ENCODE measurements at places on chromosomes 11 and 22.

GRCh38 chr11:79173615-79174014, 267.2 kb downstream of the TENM4 start:
- no peak for DNase-seq

- no peak for DNase-seq
These were observed 340.8 kb downstream of the MN1 start for GRCh38 chr22:27460591-27461347.

DNA sequence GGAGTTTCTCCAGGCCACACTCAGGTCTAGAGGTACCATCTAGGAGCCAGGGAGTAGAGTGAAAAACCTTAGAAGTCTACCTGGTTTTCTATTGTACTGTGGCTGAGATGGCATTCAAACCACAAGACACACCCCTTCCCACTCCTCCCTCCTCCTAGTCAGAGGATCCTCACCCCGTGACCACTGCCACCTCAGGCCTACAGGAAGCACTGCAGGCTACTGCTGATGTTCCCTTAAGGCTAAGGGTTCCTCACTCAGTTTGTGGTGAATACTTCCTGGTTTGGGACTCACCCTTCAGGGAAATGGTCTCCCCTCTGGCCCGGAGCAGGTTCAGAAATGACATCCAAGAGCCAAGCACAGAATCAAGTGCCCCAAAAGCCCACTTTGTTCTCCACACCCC, 1293.9 kb downstream of the JRKL start:
- DNase-seq, result no peak

- DNase-seq, result no peak
These were observed 48.0 kb downstream of the MCHR1 start for GRCh38 chr22:40727070-40727963.

DNA sequence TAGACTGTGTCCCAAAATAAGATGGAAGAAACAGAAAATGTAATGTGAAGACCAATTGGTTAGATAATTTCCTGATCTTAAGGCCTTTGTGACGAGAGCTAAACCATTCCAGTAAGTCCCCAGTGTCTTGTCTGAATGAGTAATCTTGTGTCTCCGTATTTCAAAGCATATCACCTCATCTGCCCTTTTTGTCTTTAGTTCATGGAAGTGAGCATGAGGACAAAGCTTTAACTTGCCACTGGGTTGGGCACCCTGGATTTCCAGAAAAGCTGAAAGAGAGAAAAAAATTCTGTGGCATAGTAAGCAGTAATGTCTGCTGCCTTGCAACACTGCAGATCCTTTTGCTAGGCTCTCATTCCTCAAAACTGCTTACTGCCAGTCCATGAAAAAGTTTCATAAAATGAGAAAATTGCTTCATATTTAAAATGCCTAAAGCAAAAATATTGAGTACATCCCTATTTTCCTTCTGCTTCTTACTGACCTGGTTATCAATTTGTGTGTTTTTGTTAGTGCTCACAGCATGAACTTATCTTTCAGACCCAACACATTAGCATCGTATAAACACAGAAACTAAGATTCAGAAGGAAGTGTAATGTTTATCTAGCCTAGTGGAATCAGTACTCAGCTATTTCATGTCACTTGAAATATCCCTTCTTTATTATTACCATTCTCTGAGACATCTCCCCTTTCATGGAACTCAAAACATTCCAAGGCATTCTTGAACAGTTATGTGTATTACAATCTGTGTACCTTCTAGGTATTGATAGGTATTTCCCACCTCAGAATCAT, 5.3 kb downstream of the CASP12 start:
- DNase-seq, result peak; percentile 5

- no peak for DNase-seq
These were observed 6.0 kb downstream of the SYT9 start for GRCh38 chr11:7257724-7258123.

DNA sequence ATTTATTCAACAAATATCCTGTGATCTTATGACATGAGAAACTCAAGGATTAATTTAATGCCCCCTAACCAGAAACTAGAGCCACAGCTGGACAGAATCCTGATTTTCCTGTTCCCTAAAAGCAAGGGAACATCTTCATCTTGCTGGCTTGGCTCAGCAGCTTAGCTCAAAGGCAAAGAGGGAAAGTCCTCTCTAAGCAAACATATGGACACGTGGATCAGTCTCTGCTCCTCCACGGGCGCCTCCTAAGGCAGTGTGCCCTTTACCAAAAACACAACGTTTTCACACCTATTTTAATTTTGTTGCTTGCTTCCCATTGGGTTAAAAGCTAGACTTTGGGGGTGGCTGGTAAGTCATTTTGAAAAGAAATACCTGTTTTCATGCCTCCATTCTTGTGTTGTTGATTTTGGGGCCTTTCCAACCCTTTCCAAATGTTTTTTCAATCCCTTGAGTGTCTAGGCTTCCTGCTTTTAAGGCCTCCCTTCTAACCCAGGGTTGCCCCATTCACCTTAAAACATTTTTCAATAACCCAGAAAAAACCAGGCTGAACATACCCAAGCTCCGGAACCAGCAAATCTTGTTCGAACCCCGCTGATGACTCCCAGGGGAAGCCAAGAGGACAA, 15.5 kb downstream of the SLC1A2 start:
- DNase-seq, result no peak

DNA sequence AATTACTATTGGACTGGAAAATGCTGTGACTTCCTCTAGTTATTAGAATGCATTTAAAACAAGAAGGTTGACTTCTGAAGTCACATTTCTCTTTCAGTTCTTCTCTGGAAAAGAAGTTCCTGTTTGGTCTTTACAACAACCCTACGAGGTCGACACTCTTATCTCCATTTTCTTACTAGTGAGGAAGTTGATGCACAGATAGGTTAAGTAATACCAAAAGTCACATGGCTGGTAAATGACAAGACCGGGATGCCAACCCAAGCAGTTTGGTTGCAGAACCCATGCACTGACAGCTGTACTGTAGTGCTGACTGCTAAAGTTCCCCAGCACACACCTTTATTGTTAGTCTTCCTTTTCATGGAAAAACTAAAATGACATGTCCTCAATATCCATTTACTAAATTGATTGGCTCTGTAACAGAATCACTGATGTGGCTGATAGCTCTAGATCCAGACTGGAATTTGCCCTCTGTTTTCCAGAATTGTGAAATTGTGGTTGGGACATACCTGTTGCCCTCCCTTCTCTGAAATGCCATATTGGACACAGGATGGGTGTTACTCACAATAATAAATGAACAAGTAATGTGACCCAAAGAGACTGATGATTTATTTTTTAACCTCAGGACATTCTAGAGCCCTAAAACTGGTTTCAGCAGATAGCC, 9.4 kb upstream of the TECTA start:
- DNase-seq, result no peak

- DNase-seq, result no peak
These were observed 267.6 kb upstream of the PITPNB start for GRCh38 chr22:28186641-28187040.

GRCh38 chr22:25823276-25823675, 81.3 kb downstream of the MYO18B start:
- DNase-seq, result no peak

DNA sequence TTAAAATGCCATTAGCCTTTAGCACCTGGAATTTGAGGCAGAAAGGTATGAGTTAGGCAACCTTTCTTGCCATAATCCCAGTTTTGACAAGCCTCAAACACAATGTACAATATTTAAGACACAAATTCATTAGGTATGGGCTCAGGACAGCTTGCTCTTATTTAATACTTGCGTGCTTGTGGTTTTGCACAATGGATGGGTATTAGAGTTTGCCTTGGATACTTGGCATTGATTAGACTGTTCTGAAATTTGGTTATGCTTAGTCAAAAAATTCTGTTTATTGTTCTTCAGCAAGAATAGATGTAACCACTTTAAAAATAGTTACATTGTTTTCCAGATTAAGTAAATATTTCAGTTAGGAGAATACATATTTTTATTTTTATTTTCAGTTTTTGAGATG, 5.4 kb upstream of the C11orf65 start:
- no peak for DNase-seq

- no peak for DNase-seq
These were observed 17.3 kb downstream of the TRAF6 start for GRCh38 chr11:36492724-36493304.

DNA sequence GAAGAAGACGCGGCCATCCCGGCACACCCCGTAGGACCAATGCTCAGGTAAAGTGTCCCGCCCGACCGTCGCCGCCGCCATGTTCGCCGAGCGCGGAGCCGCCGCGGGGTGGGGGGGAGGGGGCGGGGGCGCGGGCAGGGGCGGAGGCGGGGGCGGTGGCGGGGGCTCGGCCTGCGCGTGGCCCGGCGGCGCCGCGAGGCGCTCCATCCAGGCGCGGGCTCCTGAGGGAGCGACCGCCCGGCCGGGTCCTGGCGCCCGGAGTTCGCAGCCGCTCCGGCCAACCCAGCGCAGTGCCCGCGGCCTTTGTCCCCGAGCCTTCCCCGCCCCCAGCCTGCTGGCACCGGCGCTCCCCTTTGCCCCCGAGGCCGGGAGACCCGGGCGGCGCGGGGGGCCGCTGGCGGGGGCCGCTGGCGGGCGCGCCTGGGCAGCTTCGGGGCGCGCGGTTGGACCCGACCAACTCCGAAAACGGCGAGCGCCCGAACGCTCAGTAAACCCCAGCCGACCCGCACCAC, at the start of gene PLEKHA7:
TSS of gene PLEKHA7 (minus strand) at position 94 of the 512 bp plus-strand sequence. CDS start at position 81, 13 bp downstream.
- DNase-seq, result no peak

DNA sequence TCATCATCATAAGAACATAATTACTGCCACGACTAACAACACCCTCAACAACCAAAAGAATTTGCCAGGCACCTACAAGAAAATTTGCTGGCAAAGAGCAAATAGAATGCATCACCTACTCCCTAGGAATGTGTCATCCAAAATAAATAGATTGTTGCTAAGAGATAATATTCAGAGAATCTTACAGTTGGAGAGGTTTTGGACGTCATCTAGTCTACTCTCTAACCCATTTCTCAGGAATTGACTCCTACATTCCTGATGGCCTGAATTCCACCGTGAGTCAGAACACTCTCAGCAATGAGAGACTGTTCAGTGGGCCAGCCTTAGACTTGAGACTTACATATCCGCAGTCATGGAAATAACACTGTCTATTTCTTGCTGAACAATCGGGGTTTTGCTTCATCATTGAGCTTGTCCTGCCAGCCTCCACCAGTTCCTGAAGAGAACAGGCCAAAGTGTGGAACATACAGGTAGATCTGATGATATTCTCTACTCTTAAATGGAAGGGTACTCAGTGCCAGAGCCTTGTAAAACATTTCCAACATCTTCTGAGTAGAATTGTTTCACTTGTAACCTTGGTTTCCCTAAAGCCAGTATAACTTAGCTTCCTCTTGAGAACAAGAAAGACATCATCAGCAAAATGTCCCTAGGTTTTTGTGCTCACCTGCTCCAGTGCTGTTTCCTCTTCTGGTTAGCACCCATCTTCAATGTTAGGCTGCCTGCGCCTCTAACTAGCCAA, 8.3 kb downstream of the KIRREL3 start:
- peak; percentile 67 for DNase-seq

DNA sequence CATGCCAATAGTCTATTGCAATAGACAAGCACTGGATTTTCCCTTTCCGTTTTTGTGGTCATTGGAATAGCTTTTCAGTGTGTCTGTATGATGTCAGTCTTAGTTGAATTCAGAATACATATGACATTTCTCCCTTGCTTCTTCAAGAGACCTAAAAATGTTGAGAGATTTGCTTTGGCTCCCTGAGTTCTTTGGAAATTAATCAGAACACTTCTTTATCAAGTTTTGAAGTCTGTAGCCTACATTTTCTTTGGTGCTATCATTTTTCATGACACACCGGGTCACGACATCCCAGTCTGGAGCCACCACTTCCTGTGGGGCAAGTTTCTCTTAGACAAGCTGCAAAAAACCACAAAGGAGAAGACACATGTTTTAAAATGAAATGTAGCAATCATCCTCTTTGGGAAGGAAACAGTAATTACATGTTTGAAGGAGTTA, 847.1 kb downstream of the OPCML start:
- peak; percentile 23 for DNase-seq

- no peak for DNase-seq
These were observed 13.8 kb downstream of the SEC14L3 start for GRCh38 chr22:30457981-30458380.

DNA sequence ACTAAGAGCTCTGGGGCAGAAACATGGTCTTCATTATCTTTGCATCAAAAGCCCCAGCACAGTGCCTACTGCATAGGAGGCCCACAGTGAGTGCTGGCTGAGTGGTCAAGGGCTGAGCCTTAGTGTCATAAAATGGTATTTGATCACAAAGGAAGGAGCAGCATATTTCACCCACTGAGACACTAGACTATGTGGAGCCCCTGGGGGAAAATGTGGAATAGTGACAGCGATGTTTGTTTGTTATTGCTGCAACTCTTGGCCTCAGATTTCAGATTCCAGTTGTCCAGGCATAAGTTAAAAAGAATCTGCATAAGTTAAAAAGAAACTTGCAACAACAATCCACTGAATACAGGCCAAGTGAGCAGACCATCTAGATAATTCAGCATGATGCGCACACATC, 7.0 kb downstream of the KIRREL3 start:
- DNase-seq, result no peak

DNA sequence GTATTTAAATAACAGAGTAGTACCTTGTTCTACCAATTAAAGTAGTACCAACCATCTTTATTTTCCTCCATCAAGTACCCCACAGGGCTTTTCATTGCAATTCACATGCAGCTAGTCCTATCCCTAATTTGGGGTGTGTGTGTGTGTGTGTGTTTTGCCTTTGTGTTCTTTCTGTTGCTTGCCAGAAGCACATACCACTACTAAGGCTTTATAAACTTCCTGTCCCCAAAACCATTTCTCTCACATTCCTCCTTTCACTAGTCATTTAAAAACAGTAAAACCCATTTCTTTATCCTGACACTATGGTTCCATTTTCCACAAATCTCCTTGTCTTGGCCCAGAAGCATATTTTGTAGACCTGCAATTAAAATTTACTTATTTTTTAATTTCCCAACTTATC, 54.6 kb downstream of the SLC36A4 start:
- peak; percentile 4 for DNase-seq

DNA sequence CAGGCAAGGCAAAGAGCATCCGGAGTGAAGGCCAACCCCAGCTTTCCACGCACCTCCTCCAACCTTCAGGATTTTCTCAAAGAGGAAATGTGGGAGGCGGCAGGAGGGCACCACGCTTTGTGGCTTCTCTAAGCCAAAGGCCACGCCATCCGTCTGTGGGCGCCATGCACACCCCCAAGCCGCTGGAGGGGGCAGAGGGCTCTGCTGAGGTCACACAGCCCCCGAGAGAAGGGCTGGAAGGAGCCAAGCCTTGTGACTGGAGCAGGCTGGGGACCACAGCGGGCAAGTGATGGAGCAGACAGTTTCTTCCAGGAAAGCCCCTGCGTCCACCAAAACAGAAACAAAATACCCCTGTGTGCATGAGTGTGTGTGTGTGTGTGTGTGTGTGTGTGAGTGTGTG, 527.4 kb downstream of the BRD1 start:
- DNase-seq, result no peak

- DNase-seq, result no peak
These were observed 4.5 kb upstream of the CCDC81 start for GRCh38 chr11:86370171-86370570.

DNA sequence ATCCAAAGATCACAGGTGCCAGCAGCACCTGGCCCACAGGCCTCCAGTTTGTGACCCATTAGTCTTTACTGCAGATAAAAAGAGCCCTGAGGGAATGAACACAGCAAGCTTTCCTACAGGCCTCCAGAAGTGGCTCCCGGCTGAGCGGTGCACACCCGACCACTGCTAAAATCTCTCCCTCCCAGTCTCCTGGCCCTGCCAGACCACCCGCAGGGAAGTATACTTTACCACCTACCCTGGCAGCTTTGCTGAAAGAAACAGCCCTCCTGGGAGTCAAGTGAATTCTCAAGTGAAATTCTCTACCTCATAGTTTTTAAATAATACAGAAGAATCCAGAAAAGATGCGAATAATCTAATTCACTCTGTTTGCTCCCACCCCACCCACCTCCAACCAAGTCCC, 15.4 kb upstream of the MTNR1B start:
- DNase-seq, result no peak
